ENCODE measurements at places on chromosomes 12 and 14. TPM values are rescaled to one million over a fixed set of nuclear protein-coding genes. Genes with fewer than 3 reads are reported as not detected.

Gene KLRC3
- total RNA-seq: 2.8 TPM

Gene FAM222A
- 0.55 TPM for total RNA-seq

DNA sequence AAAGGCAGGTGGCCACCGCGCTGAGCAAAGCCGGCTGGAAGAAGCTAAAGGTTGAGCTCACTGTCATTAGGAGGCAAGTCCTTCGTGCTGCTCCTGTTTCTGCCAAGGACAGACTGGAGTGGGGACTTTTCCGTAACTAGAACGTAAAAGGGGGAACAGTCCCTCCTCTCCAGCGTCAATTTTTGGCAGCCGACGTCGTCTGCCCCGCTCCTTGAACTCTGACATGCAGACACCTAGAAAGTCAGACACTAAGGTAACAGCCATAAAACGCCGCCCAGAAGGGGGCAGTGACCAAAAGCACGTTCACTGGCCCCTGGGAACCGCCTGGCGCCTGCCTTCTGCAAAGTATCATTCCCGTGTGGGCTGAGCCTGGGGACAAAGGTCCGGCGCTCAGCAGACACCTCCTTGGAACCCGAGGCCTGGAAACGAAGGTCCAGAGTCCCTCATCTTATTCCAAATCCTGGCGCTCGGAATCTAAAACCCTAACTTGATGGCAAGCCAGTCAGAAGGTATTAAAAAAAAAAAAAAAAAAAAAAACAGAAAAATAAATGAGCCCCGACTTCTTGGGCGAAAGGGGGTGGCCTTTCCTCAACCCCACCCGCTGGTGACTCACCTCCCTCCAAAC, 1.1 kb upstream of the LRP1 start:
- DNase-seq: peak; percentile 43

GRCh38 chr12:71756054-71756690, 1.5 kb downstream of the RAB21 start:
- no peak for DNase-seq

DNA sequence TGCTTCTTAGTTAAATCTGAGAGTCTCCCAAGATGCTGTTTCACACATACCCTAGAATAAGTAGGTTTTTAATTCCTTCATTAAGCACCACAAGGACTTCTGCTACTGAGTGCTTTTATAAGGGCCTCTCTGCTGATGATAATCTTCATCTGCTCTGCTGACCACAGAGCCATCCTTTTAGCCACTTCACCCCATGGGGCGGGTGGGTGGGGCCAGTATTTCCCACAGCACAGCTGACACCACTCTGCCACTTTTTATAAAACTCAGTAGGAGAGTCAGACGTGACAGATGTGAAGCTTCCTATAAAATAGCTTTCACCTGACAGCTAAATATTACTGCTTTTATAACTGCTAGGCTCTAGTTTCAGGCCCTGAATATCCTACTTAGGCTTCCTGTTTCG, 20.3 kb downstream of the FCF1 start:
- DNase-seq: no peak

- no peak for DNase-seq
These were observed 2.6 kb upstream of the ZNF385A start for GRCh38 chr12:54387114-54387467.

DNA sequence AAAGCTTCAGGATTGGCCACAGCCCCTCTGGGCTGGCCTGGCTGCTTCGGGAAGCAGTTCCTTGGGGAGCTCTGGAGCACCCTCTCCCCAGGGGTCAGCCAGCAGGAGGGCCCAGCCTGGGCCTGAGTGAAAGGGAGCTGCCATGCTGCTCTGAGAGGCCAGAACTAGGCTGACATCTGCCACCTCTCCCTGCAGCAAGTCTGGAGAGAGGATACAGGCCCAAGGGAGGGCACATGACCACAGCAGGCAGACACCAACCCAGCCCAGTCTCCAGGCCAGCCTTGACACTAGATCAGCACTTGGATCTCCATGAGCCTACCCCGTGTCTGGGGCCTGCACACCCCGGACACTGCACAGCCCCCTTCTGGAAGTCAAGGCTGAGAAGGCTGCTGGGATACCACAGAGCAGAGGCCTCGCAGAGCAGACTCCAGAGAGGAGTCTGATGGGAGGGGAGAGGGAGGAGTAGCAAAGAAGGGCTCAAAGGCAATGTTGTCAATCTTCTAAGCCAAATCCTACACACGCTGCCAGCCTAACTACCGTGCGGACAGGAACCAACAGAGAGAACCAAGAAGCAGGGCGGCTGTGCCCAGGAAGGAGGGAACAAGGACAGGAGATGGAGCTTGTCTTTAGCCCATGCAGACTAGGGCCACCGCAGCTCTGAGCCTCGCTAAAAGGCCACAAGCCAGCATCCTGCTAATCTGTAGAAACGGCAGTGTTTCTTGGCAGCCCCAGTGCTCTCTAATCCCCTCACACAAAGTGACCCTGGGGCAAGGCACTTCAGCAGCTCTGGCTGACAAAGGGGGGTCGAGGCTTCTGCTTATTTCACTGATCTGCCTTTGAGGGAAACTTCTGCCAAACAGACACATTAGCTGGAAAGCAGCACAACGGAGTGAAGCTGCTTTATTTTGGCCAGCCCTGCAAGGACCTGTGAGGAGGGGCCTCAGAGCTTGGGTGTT, 12.9 kb downstream of the COL2A1 start:
- DNase-seq: no peak
